ENCODE measurements at places on chromosomes 6 and 20.

- DNase-seq = no peak
These were observed 65.2 kb downstream of the RIOK1 start for GRCh38 chr6:7454696-7455358.

DNA sequence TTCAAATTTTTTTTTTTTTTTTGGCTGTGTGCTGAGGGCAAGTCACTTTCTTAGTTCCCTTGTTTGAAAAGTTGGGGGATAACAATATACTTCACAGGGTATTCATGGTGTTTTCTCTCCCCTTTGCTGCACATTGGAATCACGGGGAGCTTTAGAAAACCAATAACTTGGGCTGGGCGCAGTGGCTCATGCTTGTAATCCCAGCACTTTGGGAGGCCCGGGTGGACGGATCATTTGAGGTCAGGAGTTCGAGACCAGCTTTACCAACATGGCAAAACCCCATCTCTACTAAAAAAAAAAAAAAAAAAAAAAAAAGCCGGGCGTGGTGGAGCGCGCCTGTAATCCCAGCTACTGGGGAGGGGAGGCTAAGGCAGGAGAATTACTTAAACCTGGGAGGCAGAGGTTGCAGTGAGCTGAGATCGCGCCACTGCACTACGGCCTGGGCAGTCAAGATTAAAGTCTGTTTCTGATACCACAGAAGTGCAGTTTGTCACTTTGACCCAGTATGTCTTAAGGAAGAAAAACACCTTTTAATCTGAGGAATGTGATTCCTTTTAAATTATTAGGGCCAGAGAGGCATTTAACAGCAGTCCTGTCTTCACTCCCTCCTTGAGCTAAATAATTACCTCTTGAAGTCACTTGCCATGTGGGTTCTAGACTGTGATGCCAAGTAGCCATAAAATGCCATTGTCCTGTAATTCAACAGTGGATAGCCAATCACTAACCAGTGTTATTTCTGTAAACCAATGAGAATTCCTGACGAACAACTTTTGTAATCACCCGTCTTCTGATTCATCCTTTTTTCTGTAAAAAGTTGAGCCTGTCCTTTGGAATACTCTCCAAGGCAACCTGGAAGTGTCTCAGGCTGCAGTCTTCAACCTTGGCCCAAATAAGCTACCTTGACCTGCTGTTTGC, 16.1 kb downstream of the SRSF3 start:
- DNase-seq = no peak

- DNase-seq = no peak
These were observed 503.5 kb downstream of the HACE1 start for GRCh38 chr6:104356197-104356596.

GRCh38 chr6:156988276-156989158, 211.3 kb downstream of the ARID1B start:
- no peak for DNase-seq

- no peak for DNase-seq
These were observed 16.6 kb upstream of the PI16 start for GRCh38 chr6:36937896-36938295.

DNA sequence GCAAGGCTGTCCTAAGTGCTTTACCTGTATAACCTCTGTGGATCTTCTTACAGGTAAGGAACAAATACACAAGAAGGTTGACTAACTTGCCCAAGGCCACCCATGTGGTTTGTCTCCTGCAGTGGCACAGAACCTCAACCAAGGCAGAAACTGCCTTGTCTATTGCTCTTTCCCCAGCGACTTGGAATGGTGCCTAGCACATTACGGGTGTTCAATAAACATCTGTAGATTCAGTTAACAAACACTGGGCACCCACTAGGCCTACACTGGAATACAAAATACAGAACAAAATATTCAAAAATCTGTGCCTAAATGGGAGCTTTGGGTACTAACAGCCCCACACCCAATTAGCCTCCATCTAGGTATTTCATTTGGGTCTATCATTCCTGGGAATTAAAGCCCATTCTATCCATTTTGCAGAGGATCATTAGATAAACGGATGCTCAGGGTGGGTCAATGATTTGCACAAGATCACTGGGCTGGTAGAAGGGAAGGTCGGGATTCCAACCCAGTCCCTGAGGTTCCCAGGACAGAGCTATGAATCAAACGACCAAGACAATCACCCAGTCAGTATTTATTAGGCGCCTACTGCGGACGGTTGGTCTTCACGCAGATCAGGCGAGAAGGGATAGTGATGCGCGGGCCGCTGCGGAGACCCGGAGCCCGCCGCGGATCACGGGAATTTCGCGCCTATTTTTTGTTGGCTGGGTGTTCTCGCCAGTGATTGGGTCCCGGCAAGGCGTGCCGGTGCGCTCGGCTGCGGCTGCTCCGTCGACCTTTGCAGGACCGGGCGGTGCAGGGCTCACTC, at the start of gene STK35:
TSS of gene STK35 (plus strand) at position 771 of the 808 bp plus-strand sequence. CDS start 55 bp downstream, outside the sequence.
- peak; percentile 24 for DNase-seq

DNA sequence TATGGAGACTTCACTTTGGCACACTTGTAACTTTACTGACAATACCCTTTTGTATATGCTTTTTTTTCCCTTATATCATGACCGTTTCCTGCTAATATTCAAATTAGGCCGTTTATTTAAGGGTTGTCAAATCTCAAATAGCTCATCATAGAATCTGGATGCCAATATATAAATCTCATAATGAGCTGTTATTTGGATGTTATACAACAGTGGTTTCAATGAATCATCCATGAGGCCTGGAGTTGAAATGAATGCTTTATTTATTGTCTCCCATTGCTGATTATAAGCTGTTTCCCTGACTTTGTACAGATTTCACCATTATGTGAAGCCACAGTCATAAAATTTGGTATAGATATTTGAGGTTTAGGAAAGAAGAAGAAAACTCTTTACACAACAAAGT, 256.1 kb downstream of the PLCB1 start:
- no peak for DNase-seq

GRCh38 chr6:139834232-139834631, 459.8 kb upstream of the CITED2 start:
- DNase-seq = no peak

DNA sequence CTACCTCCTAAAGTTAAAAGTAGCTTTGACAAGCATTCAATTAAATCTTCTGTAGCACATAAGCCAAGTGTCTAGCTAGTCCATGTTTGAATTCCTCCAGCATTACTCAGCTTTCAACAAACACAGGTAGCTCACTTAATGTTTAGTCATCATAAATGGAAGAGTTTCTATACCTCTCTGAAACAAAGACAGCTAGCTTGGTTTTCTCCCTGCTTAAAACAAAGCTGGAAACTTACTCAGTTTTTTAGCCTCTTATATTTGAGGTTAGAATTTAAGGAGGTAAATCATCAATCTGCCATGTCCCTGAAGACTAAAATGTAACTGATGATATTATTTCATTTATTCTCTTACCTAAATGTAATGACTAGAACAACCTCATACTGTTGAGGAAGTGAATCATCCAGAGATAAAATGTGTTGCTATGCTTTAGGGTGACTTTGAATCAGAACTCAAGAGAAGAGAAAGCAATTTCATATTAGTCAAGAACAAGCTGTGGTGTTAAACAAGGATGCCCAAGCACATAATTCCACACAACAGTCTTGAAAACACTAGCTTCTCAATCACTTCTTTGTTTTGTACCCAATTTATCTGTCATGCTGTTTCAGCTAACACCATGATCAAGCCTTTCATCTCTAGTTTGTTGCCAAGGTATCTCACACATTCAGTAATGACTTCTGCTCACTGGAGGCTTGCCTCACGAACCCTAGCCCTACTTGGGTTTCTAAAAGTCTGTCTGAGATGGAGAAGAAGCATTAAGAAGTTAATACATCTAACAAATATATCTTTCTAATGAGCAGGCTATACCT, 251.9 kb downstream of the EPM2A start:
- DNase-seq = no peak

- no peak for DNase-seq
These were observed 54.7 kb upstream of the TMEM181 start for GRCh38 chr6:158505194-158505593.

- DNase-seq = no peak
These were observed 13.1 kb downstream of the CDK5RAP1 start for GRCh38 chr20:33388268-33388667.

DNA sequence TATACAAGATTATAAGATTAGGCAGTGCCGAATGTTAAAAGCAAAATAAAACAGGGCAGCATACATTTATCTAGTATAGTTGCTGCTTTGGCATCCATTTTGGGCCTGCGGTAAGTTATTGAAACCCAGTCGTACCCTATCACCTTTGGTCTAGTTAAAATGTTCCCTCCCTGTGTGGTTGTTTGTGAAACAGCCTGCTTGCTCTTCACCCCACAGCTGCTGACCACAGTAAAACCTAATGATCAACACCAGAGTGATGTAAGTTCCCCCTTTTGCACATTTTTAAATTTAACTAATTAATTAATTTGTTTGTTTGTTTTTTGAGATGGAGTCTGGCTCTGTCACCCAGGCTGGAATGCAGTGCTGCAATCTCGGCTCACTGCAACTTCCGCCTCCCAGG, 50.3 kb upstream of the TXNDC5 start:
- no peak for DNase-seq

- no peak for DNase-seq
These were observed 42.8 kb downstream of the MRPL14 start for GRCh38 chr6:44084231-44085014.

- DNase-seq = no peak
These were observed 560.8 kb downstream of the CD109 start for GRCh38 chr6:74256781-74257180.

GRCh38 chr6:8130399-8130798, 28.1 kb upstream of the EEF1E1 start:
- no peak for DNase-seq

GRCh38 chr6:25844518-25844917, 12.7 kb upstream of the SLC17A1 start:
- DNase-seq = peak; percentile 94

- DNase-seq = no peak
These were observed 99.1 kb downstream of the HIVEP2 start for GRCh38 chr6:142845624-142846458.

DNA sequence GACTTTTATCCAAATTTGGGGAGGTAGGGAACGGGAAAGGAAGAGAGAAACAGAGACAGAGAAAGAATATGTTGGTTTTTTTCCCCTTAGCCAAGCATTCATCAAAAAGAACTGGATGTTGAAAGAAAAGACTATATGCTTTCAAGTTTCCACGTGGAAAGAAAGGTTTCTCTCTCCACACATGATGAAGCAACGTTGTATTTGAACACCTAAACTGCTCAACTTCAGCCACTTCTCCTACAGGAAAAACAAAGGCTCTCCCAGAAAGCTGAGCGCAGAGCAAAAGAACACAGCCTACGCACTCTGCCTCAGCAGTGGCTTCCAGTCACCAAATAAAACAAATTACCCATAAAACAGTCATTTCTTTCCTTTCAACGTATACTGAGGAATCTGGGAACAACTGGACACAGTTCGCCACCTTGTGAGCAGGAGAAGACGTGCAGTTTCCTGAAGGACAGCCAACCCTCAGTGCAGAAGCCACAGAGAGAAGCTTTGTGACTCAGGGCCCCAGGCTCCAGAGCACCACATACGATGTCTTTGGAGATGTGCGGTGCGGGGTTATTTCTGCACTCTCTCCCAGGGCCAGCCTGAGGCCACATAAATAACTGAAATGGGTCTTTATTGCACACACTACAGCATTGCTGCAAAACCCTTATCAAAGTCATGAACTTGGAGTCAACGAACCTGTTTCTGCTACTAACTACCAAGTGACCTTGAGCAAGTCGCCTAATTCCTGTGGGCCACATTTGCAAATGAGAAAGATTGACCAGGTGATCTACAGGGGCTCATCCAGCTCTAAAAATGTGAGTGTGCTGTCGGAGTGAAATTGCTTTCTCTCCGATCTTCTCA, 10.1 kb downstream of the IL17F start:
- DNase-seq = no peak

DNA sequence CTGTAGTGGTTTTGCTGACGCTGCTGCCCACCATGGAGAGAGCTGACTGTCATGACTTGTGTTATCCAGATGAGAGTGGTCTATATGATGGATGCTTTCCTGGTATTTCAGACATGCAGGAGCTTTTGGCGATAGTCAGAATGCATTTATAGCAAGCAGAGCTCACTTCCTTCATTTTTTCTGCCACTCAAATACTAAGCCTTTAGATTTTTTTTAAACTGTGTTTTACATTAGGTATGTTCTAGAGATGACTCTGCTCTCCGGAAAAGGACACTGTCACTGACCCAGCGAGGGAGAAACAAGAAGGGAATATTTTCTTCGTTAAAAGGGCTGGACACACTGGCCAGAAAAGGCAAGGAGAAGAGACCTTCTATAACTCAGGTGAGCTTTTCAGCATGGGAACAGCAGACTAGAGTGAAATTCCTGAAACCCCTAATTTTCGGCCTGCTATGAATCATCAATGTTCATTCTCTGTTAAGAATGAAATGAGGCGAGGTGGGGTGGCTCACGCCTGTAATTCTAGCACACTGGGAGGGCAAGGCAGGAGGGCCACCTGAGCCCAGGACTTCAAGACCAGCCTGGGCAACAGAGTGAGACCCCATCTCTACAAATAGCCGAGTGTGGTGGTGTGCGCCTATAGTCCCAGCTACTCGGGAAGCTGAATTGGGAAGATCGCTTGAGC, 98.6 kb upstream of the CLDN20 start:
- no peak for DNase-seq

GRCh38 chr20:33165416-33166055, 2.4 kb upstream of the BPIFA2 start:
- DNase-seq = peak; percentile 21

- no peak for DNase-seq
These were observed 655.7 kb upstream of the HS3ST5 start for GRCh38 chr6:114998492-114998891.

DNA sequence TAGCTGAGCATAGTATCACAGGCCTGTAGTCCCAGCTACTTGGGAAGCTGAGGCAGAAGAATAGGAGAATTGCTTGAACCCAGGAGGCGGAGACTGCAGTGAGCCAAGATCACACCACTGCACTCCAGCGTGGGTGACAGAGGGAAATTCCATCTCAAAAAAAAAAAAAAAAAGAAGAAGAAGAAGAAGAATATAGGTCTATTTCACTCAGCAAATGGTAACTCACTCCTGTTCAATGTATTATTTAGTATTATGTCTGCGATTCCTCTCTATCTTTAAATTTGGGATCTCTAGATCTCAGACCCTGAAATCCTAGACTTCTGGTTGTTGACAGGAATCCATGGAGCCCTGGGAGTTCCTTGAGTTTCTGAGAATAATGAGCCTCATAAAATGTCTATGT, 98.6 kb downstream of the HFE start:
- DNase-seq = no peak

- no peak for DNase-seq
These were observed 94.8 kb upstream of the SCAF8 start for GRCh38 chr6:154638369-154638768.

DNA sequence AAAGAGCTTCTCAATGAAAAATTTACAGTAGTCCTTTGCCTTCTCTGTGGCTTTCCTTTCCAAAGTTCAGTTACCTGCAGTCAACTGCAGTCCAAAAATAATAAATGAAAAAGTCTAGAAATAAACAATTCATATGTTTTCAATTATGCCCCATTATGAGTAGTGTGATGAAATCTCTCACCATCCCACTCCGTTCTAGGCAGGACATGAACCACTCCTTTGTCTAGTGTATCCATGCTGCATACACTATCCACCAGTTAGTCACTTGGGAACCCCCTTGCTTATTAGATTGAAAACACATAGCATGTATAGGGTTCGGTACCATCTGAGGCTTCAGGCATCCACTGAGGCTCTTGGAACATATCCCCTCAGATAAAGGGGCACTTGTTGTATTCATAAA, 80.6 kb upstream of the EYA4 start:
- DNase-seq = no peak

Measured in NCI-H524 treated with DMSO at 0.1 percent for 48 hours (cell line).